Activated naive CD4-positive, alpha-beta T cell (primary cell): ENCODE measurements at places on chromosomes 7 and 10.

- DNase-seq = no peak
Observed at GRCh38 chr10:118966076-118966849, 63.3 kb upstream of the NANOS1 start.

DNA sequence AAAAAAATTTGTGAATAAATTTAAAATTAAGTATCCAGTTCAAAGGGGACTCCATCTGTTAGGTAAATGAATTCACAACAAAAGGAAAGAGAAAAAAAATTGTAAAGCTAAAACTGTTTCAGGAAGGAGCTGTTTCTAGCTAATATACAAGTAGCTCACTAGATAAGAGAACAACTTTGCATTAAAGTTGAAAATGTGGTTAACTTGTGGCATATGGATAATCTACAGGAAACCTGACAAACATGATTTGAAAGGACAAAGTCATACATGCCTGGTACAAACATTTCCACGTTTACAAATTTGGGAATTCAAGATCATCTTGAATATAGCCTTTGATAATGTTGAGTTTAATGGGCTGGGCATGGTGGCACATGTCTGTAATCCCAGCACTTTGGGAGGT lies 8.9 kb downstream of the NT5C3A start:
- DNase-seq = no peak

DNA sequence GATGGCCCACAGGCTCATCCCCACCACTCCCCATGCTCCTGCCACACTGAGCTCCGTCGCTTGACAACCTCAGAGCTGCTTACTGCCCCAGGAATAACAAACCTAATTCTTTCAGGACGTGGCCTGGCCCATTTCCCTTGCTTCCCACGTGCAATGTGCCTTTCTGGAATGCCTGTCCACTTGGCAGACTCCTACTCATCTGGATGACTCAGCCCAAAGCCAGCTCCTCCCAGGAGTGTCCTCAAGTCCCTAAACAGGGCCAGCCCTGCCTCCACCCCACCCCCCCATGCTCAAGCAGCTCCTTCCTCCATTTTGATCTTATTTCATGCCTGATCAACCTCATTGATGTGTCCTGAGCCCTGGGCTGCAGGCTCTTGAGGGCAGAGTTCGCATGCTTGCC lies 164.9 kb upstream of the RNF32 start:
- no peak for DNase-seq

GRCh38 chr10:71334221-71334791 lies 15.2 kb downstream of the SLC29A3 start:
- no peak for DNase-seq

DNA sequence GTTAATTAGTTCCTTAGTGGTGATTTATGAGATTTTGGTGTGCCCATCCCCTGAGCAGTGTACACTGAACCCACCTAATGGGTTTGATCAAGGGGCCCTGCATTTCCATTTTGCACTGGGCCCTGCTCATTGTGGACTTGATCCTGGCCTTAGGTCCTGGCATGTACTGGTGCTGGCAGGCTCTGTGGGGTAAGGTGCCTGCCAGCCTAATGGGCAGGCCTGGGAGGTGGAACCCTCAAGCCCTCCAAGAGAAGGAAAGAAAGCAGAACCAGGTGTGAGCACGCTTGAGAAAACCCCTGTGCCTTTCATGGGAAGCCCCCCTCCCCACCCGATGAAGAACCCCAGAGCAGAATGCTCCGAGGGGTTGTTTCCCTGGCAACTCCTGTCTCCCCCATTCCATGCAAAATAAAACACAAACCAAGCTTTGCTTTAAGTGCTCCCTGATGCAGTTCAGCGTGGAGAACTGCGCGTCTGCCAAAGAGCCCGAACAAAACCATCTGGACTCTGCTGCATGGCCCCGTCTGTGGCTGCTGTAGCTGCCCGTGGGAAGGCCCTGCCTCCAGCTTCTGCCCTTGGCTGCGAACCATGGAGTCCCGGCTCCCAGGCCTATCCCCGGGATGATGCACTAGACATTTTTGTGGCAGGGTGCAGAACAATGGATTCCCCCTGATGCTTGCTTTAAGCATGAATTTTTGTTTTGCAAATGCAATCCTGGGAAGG lies 123.3 kb downstream of the PRPF18 start:
- DNase-seq = no peak

DNA sequence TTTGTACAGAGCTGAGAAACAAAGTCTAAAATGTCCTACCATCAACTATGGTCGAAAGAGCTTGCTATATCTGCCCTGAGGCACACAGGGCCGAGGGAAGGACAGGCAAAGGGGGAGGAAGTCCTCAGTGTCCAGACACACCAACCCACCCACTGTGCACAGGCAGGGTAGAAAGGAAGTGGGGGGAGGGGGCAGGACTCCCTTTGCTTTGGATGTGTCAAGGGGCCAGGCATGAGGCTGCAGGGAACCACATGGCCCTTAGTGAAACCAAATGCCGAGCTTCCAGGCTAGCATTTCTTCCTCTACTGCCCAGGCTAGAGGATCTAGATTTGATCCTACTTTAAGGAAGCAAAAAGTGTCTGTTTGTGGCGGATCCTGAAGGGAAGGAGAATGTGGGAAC lies 28.6 kb downstream of the KCNH2 start:
- DNase-seq = no peak

- DNase-seq = no peak
Observed at GRCh38 chr7:81383846-81384245, 386.0 kb downstream of the HGF start.
